ENCODE measurements at places on chromosomes 6 and 20.

DNA sequence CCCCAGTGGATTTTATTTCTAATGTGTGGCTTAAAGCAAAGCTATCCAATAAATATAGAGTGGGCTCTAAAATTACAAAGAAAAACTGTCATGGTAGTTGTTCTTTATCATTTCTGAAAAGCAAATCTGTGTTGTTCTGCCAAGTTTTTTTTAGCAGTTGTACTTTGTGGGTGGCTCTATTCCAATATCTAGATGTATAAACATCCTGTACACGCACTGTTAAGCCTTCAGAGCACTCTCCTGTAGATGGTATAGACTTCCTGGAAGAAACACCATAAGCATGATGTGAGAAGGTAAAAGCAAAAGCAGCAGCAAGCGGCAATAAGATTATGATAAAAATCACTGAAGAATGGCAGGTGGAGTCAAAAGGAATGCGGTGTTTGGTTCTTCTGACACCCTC is 21.5 kb upstream of the TMEM30A start:
- DNase-seq = no peak

GRCh38 chr20:63752411-63753101 is 13.0 kb downstream of the SLC2A4RG start:
- DNase-seq = no peak

GRCh38 chr6:21340573-21340972 is 253.0 kb upstream of the SOX4 start:
- DNase-seq = no peak

DNA sequence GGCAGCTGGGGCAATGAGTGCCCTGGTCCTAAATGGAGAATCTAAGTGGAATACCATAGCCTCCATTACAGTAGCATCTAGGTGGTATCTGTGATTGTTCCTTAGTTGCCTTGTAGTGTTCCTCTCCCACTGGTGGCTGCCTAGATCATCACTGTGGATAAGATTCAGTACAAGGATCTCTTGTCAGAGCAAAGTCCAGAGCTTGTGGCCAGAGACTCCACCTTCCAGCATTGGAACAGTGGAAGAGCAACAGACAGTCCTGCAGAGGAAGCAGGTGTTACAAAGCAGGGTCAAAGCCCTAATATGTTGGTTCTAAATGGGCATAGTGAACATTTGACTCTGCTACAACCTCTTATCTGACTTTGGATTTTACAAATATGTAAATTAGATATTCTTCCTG is 194.1 kb upstream of the GRIK2 start:
- DNase-seq = no peak

DNA sequence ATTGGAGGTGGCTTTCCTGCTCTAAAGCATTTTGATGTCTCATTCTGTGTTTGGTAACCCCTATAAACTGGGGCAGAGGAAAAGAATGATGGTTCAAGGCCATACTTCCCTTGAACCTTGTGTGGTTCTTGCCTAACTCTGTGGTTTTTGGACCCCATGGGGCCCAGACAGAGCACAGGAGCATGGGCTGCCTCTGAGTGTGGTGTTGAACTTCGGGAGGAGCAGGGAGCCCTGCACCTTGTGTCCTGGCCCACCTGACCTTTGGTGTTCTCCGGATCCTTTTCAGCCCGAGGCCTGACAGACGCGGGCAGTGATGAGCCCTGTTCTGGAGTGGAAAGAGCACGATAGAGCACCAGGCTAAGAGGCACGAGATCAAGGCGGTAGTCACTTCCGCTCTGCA is 18.8 kb downstream of the TMEM74B start:
- DNase-seq = no peak

- DNase-seq = peak; percentile 68
These were observed 6.4 kb upstream of the SLC12A5 start for GRCh38 chr20:46022411-46023147.

- DNase-seq = no peak
These were observed 15.4 kb downstream of the CST7 start for GRCh38 chr20:24964506-24964840.

- no peak for DNase-seq
These were observed 21.0 kb upstream of the PRELID3B start for GRCh38 chr20:59063358-59064213.

DNA sequence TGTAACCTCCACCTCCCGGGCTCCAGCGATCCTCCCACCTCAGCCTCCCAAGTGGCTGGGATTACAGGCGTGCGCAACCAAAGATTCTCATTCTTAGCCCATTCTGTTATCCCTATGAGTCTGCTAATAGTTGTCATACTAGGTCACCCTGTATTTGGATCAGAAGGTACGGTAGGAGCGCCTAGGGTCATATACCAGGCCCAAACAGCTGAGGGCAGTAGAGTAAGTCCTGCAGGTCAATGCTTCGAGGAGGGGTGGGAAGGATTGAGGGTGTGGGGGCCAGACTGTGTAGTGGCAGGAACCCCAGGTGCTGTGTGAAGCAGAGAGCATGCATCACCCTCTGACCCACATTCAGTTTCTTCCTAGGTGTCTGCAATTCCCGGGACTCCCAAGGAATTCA is 22.7 kb upstream of the POU5F1 start:
- DNase-seq = no peak

- peak; percentile 36 for DNase-seq
These were observed 64.8 kb downstream of the UTRN start for GRCh38 chr6:144349690-144350527.

- no peak for DNase-seq
These were observed 19.1 kb upstream of the MYLIP start for GRCh38 chr6:16109659-16110305.

GRCh38 chr6:141957271-141957670 is 175.5 kb upstream of the GJE1 start:
- no peak for DNase-seq

DNA sequence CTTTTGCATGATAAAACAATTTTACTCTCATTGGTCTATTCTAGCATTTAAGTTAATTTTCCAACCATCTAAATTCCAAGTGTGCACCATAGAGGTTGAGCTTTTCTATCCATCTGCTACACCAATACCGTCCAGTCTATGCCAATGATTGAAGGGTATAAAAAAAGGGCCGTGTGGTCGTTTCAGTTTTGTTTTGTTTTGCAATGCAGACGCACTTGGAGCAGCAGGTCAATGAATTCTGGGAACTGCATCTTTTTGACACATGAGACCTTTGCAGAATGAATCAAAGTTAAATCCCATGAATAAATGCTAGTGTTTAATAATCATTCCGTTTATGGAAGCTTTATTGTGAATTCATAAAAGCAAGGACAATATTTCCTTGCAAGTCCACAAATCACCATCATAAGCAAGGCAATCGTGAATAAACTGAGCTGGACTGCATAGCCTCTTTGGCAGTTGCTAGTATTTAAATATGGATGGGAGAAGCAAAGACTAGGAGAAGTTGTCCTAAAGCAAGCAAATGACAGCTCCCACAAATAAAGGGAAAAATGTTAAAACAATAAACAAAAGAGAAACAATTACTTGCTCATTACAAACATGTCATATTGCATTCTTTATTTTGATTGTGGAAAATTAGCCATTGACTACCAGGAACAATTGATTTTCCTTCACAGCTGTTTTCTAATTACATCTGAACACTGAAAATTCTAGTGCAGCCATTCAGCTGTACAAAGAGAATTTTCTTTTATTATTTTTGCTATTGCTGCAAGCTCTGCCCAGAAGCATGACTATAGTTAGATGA is 649.7 kb upstream of the GJE1 start:
- no peak for DNase-seq

DNA sequence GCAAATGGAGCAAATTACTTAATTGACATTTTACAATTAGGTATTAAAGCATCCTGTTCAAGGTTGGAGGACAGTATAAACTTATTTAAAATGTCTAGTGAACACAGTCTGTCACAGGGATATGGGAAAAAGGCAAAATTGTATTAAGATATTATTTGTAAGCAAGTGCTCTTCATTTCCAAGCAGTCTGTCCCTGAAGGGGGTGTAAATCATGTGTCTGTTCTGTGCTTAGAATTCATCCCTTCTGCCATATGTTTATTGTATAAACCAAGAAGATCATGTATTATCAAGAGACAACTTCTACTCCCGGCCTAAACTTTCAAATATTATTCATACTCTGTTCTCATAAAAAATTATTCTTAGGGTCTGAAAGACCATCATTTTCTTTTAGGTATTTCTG is 144.8 kb downstream of the BCKDHB start:
- DNase-seq = no peak

DNA sequence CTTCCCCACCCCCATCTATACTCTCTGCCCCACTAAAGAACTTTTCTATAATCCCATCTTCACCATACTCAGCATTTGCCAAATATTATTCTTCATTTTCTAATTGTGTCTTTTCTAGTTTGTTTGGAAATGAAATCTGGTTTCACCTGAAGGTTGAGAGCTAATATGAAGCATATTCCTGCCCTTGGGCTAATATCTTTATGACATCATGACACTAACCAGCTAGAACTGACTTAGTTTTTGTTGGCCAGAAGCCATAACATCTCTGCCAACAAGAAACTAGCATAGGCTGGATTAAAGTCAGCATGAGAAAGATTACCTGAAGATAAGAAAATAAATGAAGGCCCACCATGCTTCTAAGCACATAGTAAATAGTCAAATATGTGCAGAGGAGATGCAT is 16.7 kb downstream of the UNC5CL start:
- no peak for DNase-seq

GRCh38 chr20:47981222-47981621 is 195.9 kb upstream of the SULF2 start:
- no peak for DNase-seq

DNA sequence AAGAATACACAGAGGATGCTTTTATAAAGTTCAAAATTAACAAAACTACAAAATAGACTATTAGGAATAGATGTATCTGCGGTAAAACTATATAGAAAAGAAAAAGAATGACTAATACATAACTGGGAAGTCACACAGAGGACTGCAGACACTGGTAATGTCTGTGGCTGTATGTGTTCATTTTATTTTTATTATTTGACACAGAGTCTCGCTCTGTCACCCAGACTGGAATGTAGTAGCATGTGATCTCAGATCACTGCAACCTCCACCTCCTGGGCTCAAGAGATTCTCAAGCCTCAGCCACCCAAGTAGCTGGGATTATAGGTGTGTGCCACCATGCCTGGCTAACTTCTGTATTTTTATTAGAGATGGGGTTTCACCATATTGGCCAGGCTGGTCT is 38.9 kb downstream of the ESF1 start:
- DNase-seq = no peak

DNA sequence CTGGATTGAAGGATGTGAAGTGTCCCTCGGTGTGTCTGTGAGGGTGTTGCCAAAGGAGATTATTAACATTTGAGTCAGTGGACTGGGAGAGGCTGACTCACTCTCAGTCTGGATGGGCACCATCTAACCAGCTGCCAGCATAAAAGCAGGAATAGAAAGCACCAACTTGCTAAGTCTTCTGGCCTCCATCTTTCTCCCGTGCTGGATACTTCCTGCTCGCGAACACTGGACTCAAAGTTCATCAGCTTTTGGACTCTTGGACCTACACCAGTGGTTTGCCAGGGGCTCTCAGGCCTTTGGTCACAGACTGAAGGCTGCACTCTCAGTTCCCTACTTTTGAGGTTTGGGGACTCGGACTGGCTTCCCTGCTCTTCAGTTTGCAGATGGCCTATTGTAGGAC is 220.3 kb upstream of the LRFN2 start:
- DNase-seq = no peak

DNA sequence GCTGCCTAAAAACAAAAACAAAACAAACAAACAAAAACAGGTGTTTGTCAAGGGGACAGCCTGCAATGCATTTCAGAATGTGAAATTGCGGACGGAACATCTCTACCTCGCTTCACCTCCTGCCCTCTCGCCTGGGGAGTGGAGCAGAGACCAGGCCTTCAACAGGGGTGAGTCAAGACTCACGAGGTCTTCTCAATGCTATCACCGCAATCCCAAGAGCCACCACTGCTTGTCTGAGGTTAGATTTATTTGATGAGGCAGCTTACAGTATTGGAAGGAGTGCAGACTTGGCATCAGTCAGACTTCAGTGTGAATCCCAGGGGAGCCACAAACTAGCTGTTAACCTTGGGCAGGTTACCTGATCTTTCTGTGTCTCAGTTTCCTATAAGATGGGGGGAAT is 7.7 kb downstream of the GABRR1 start:
- DNase-seq = no peak

DNA sequence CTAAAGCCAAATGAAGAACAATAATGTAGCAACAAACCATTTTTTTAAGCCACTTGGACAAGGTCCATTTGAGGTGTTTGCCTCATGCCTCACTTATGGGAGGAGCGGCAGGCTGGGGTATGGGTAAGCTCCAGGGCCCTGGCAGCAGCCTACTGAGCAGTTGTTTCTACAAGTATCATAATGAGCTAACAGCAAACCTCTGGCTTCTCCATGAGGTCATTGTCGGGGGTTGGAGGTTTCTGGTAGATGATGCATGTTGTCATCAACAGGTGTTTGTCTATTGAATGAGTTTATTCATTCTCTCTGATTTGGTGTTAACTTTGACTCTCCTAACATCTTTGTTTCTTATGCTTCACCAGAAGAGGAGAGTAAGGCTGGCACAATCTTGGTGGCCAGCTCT is 150.7 kb downstream of the TBC1D7 start:
- no peak for DNase-seq

DNA sequence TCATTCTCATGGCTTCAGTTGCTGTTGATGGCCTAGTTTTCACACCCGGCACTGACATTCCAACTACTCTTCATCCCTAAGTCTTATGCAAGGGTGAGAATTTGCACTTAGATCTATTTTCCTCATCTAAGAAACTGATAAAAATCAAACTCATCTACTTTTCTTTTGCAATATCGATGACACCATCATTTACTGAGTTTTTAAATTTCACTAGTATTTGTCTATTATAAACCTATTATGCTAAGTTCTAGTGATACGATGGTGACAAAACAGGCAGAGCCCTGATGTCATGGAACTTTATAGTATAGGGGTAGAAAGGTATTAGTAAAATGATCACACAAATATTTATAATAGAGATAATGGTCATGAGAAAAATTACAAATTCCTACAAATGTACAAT is 167.9 kb upstream of the CITED2 start:
- no peak for DNase-seq

DNA sequence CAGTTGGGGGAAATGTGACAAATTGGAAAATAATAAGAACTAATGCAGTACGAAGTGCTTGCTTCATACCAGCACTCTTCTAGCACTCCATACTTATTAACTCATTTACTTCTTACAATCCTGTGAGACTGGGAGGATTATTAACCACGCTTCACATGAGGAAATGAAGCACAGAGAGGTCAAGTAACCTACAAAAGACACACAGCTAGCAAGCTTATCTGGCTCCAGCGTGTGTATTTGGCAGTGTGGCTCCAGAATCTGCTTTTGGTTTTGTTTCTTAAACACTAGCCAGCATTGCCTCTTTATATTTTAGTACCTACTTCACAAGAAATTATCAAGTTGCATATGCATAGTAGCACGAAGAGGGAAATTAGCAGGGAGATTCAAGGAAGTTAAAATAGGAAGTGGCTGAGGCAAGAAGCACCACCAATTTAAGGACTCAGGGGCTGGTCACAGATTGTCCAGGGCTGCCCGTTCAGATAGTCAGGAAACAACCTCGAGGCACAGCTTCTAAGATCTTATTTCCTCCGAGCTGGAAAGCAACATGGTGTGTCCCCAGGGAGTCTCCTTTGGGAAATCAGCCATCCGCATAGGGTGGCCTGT is 302.7 kb upstream of the PRDM1 start:
- DNase-seq = no peak

Data from GM03348 (cell line).